ENCODE measurements at places on chromosomes 2 and 18. TPM values are rescaled to one million over a fixed set of nuclear protein-coding genes. Genes with fewer than 3 reads are reported as not detected.
A peak's percentile ranks its signal among the peaks of the same experiment; 100 is the strongest.

Gene MALL
- 72.6 TPM for total RNA-seq

Gene AQP12A
- not detected for total RNA-seq

DNA sequence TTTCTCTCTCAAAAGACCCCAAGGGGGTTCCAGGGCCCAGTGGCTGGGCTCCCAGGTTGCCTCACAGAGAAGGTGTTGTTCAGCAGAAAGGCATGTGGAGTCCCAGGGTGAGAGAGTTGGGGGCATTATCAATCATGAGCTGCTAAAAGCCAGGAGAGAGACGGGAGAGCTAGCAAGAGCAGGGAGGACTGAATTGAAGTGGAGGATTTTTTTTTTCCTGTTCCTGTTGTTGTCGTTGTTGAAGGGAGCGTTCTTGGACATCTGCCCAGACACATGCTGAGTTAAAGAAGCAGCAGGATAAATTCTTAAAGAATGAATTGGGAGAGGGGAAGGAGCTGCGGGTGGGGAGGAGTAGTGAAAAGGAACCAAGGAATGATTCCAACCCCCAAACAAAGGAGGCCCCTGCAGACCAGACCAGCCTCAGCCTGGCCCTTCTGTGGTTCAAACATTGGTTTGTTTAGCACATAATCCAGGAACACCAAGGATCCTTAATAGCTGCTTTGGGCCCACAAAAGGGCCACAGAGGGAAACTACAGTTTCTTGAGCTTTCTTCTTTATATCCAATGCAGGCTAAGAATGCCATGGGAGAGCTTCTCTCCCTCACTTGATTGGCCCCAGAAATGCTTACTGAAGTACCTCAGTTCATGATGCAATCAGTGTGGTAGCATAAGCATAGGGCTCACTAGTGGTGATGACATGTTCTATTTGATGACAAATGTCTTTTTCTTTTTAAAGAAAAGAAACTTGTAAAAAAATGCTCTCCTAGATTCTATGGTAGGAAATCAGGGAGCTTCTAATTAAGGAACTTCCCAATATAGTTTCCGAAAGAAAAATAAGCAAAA lies 146.0 kb downstream of the SETBP1 start:
- no peak overlapping the region for H3K4me3 ChIP-seq
- peaks cover 31% of the 10 kb centered on the region for H3K4me1 ChIP-seq
- no peaks in the 10 kb centered on the region for H3K36me3 ChIP-seq
- peak; percentile 41 for DNase-seq
- peak overlapping the region; percentile 70 for H3K27ac ChIP-seq

DNA sequence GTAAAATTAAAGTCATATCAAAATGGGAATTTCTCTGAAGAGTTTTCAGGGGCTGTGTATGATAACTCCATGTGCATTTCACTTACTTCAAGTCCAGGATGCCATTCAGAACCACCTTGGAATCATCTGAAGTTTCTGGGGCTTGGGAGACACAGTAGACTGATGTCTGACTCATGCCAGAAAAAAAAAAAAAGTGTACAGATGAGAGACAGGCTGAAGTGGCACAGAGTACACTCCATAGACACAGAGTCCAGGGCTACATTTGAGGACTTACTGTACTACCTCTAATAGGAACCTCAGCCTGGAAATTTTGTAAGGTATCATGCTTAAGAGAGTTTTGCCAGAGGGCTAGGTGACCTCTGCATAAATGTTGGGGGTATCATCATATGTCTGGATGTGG lies 92.0 kb downstream of the SS18 start:
- no peaks in the 10 kb centered on the region for H3K27me3 ChIP-seq
- no peak overlapping the region for H3K4me3 ChIP-seq
- H3K36me3 ChIP-seq, result no peaks in the 10 kb centered on the region
- no peak for DNase-seq

DNA sequence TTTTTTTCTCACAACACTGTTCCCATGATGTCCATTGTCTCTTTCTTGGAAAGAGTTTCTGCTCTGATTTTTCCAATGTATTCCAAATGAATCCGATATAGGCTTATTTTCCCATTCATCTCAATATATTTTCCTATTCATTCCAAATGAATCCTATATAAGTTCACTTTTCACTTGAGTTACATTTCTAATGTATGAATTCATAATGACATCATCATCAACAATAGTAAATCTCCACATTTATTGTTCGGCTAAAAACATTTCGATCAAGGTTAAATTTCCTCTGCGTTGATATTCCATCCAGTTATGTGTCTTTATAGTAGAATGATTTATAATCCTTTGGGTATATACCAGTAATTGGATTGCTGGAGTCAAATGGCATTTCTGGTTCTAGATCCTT lies 76.7 kb upstream of the SLC8A1 start:
- no peak overlapping the region for H3K27ac ChIP-seq
- no peaks in the 10 kb centered on the region for H3K4me1 ChIP-seq
- no peaks in the 10 kb centered on the region for H3K36me3 ChIP-seq
- no peak for DNase-seq
- no peaks in the 10 kb centered on the region for H3K27me3 ChIP-seq

DNA sequence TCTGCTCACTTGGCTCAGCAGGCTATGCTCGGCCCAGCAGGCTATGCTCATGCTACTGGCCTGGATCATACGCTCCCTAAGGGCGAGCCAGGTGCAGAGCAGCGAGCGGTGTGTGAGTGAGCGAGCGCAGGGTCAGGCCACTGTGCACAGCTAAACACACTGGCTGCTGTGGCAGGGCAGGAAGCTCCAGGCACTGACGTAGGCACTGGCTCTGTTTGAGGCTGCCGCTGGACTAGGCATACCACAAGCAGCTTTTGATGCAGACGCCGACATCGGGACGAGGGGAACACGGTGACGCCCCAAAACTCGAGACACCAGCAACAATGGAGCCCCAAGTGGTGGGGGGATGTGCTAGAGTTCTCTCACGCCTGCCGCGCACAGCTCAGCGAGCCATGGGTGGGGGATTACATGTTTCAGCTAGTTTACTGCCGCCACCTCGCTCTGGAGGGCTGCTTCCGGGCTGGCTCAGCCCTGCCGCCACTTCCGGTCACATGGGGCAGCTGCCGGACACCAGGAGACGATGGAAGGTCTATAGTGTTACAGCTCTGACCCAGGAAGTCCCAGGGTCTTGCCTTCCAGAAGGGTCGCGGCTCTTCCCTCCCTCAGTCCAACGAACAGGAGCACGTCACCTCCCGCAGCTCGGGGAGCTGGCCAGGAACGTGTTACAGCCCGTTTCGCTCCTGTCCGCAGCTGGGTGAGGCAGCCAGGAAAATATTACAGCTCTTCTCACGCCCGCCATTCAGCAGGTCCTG lies 1176.9 kb upstream of the LRRTM1 start:
- H3K4me1 ChIP-seq, result no peaks in the 10 kb centered on the region
- H3K36me3 ChIP-seq, result no peaks in the 10 kb centered on the region
- H3K4me3 ChIP-seq, result no peak overlapping the region
- no peaks in the 10 kb centered on the region for H3K27me3 ChIP-seq
- no peak overlapping the region for H3K27ac ChIP-seq
- DNase-seq, result no peak

DNA sequence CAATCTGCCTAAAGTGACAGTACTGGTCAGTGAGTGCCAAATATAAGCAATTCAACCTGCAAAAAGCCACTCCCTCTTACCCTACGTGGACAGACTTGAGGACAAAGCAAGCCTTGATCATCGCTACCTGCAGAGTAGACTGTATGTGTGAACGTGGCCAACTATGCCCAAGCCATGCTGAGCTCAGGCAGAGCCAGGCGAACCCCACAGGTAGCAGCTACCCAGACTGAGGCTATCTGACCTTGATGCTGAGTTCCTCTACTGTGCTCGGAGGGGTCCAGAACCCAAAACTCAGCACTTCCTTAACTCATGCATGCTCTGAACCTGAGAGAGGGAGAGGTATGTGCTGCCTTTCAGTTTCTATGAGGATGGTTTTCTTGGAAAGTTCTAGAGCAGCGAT lies 63.5 kb upstream of the TMEM200C start:
- no peak for DNase-seq
- H3K27me3 ChIP-seq, result peaks cover 31% of the 10 kb centered on the region
- no peaks in the 10 kb centered on the region for H3K4me1 ChIP-seq

DNA sequence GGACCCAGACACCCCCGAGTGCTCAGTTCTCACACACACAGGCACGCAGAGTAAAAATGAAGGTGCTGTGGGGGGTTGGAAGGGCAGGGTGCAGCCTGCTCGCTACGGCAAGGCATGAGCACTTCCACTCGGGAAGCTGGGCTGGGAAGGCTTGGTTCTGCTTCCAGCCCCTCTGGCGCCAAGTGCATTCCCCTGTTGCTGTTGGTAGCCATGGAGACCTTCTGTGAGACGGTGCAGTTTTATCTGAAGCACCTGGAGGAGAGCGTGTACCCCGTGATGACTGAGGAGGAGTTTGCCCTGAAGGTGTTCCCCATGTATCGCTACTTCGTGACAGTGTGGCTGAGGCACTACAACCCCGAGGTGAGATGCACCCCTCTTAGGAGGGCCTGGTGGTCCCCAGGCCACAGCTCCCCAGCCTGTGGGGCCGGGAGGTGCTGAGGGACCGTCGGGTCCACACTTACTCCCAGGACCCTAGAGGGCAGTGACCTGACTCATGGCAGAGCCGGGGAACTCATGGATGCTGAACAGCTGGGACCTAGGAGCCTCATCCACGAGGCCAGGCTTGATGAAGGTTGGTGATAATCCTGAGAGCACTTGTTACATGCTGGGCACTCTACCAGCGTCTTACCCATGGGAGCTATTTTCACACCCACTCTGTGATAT lies 15.5 kb downstream of the MROH2A start:
- peaks cover 10% of the 10 kb centered on the region for H3K27me3 ChIP-seq
- H3K27ac ChIP-seq, result no peak overlapping the region
- no peak for DNase-seq
- no peak overlapping the region for H3K4me3 ChIP-seq
- H3K36me3 ChIP-seq, result peaks cover 6% of the 10 kb centered on the region
- no peaks in the 10 kb centered on the region for H3K4me1 ChIP-seq

GRCh38 chr2:226124548-226125011 lies 675.0 kb downstream of the IRS1 start:
- H3K27me3 ChIP-seq, result no peaks in the 10 kb centered on the region
- H3K36me3 ChIP-seq, result no peaks in the 10 kb centered on the region
- H3K4me3 ChIP-seq, result no peak overlapping the region
- H3K4me1 ChIP-seq, result no peaks in the 10 kb centered on the region

DNA sequence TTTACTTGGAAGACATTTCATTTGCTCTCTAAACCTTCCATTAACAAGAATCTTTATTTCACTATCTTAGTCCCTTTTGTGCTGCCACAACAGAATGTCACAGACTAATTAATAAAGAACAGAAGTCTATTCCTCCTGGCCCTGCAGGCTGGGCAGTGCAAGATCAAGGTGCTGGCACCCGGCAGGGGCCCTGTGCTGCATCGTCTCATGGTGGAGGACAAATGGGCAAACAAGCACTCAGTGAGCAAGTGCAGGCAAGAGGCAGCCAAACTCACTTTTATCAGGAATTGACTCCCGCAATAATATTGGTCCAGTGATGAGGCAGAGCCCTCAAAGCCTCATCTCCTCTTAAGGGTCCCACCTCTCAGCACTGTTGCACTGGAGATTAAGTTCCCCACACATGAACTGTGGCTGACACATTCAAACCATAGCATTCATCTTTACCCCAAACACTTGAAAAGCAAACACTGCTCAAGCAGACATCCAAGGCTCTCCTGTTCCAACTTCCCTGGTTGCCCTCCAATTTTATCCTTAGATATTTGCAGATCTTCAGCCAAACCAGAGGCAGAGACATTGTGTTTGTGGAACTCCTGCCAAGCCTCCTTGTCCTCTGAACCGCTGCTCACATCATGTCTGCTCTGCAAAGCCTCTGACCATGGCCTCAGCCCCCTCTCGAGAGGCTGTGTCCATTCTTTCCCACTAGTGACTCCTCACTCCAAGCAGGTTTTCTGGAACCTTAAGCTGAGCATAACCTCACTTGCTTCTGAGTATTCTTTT lies 404.4 kb upstream of the SOX11 start:
- H3K27ac ChIP-seq, result no peak overlapping the region
- H3K27me3 ChIP-seq, result no peaks in the 10 kb centered on the region
- H3K36me3 ChIP-seq, result no peaks in the 10 kb centered on the region
- H3K4me3 ChIP-seq, result no peak overlapping the region
- DNase-seq, result no peak
- no peaks in the 10 kb centered on the region for H3K4me1 ChIP-seq

DNA sequence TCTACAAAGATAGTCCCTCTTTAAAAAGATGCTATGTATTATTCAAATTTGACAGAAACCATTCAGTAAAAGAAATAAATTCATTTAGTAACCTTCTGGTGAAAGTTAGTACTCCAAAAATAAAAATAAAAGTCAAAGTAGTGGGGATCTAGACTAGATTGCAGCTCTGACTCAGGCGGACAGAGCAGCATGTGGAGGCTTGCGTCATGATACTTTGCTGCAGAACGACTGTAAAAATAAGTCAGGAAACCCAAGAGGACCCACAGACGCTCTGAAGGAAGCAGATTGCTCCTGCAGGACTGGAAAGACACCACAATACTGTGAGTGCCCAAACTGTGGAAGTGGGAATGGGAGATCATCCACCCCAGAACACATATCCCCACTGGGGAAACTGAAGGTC lies 301.9 kb downstream of the RIT2 start:
- H3K4me3 ChIP-seq, result no peak overlapping the region
- DNase-seq, result no peak
- H3K4me1 ChIP-seq, result no peaks in the 10 kb centered on the region
- H3K27me3 ChIP-seq, result no peaks in the 10 kb centered on the region
- no peak overlapping the region for H3K27ac ChIP-seq

DNA sequence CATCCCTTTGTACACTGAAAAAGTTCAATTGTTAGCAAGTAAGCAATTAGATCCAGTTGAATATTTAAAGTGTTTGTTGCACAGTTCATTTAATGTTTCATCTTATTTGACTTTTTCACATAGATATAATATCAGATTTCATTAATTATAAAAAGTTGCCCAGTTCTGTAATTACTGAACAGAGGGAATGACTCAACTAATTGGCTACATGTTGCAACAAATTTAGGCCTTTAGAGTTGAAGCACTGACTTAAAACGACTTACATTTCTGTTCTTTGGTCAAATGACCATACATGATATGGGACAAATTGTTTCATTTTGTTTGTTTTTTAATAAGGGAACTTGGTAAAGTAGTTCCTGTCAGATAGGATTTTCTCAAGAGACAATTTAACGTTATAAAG lies 68.5 kb upstream of the FAM117B start:
- H3K36me3 ChIP-seq, result no peaks in the 10 kb centered on the region
- H3K4me1 ChIP-seq, result no peaks in the 10 kb centered on the region
- no peak overlapping the region for H3K4me3 ChIP-seq
- no peak overlapping the region for H3K27ac ChIP-seq
- no peak for DNase-seq
- H3K27me3 ChIP-seq, result no peaks in the 10 kb centered on the region

GRCh38 chr2:197079414-197079813 lies 152.9 kb upstream of the PGAP1 start:
- H3K27me3 ChIP-seq, result no peaks in the 10 kb centered on the region
- H3K36me3 ChIP-seq, result no peaks in the 10 kb centered on the region
- no peak for DNase-seq
- H3K4me1 ChIP-seq, result no peaks in the 10 kb centered on the region

All from Calu3 (cell line).